CD4-positive, alpha-beta T cell treated with Interleukin-2 at 100 ng/mL for 4 hours (primary cell): ENCODE measurements at places on chromosomes 5 and 9.

DNA sequence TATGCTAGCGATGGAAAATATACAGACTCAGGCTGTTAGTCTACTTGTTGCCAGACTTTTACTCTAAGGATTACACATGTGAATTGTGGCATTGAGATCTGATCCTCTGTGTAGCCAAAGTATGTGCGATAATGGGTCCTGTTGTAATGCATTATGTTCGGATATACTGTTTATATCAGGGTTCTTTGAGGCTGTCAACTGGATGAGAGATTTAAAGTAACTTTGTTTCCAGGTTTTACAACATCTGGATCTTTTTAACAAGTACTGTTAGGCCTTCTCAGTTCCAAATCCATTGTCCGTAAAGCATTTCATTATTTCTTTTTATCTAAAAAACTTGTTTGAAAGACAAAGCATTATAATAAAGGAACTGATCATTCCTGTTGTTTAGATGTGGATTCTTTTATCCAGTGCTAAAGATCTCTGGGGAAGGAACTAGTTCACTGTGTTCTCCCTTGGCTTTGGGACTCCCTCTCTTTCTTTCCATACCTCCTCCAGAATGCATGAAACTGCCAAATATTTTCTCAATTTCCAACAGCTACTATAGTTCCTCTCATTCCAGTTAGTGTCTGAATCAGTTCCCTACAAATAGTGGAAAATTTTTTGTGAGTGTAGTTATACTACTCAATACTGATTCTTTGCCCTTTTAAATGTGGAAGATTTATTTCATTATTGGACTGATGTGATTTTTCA is 68.8 kb downstream of the HACD4 start:
- no peak for DNase-seq

GRCh38 chr9:89453452-89453851 is 44.5 kb downstream of the SEMA4D start:
- no peak for DNase-seq

DNA sequence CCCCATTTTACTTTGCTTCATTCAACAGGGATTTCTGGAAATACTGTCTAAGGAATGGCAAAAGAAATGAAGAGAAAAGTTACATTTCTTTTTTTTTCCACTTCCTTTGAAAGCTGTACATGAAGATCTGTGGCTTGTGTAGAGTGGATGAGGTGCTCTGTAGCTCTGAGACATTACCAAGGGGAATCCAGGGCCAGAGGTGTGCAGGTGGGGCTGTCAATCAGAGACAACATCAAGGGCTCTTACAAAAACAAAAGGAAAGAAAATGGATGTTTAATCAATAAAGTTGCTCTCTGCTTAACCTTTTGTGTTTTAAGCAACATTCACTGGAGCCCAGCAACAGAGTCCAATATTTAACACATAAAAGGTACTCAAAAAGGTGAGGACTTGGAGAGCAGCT is 391.1 kb downstream of the TMEM38B start:
- DNase-seq, result no peak

GRCh38 chr9:95834281-95834907 is 41.1 kb upstream of the ERCC6L2 start:
- no peak for DNase-seq

DNA sequence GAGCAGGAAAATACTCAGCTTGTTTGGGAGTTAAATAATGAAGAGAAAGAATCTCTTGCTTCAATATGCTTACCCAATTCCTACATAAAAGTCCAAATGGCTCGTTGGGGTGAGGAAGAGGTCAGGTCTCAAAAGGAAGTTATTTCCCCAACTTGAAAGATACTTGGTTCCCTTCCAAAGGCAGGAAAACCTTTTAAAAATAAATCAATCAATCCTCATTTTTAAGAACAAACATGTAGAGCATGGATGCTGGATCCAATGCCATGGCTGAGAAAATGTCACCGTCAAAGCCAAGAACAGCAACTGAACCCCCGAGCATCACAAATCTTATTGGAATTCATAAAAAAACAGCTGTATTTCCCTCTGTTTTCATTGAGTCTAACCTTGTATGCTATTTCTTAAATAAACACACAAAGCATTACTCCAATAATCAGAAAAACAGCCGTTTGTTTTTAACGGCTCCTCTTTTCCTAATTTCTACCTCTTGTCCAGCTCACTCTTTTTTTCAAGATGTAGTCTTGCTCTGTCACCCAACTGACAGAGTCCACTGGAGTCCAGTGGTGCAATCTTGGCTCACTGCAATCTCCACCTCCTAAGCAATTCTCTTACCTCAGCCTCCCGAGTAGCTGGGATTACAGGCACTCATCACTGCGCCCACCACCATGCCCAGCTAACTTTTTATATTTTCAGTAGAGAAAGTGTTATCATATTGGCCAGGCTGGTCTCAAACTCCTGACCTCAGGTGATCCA is 140.7 kb downstream of the GNA14 start:
- DNase-seq, result no peak
